ENCODE measurements at places on chromosomes 7 and 10.

- DNase-seq: no peak
Measured at GRCh38 chr10:112732277-112732921, 217.6 kb upstream of the TCF7L2 start.

GRCh38 chr7:91832493-91833045, 47.9 kb downstream of the MTERF1 start:
- DNase-seq: no peak

GRCh38 chr7:1144269-1144771, 15.7 kb downstream of the ZFAND2A start:
- peak; percentile 61 for DNase-seq

- DNase-seq: no peak
Measured at GRCh38 chr7:39637400-39637799, 14.0 kb downstream of the RALA start.

GRCh38 chr7:1100386-1100785, 12.5 kb downstream of the GPER1 start:
- DNase-seq: no peak

- peak; percentile 16 for DNase-seq
Measured at GRCh38 chr10:86327954-86328725, 38.5 kb downstream of the GRID1 start.

- no peak for DNase-seq
Measured at GRCh38 chr7:99453105-99453504, 12.9 kb downstream of the ATP5MF start.

DNA sequence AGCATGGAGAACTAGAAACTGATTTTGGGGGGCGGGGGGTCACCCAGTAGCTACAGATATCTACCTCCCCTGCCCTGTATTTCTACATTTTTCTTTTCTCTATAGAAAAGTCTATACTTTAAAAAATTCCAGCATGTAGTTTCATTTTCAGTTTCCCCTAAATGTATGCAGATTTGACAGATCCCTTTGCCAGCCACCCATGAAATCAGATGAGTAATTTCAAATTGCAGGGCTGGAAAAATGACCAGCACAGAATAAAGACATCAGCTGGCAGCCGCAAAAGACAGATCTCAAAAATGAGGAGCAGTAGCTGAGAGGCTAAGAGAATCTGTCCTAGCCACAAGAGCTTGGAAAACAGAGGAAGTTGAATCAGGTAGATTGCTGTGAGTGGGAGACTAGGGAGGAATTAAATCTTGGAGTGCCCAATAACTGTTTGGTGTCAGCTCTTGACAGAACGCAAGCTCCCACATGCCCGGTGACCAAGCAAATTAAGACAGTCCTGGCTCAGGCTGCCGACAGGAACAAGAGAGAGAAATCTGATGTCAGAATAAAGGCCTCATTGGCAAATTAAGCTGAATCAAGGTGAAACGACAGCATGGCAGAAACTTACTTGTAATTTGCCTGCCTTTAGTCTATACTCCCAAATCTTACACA, 24.5 kb downstream of the ADRB1 start:
- no peak for DNase-seq

DNA sequence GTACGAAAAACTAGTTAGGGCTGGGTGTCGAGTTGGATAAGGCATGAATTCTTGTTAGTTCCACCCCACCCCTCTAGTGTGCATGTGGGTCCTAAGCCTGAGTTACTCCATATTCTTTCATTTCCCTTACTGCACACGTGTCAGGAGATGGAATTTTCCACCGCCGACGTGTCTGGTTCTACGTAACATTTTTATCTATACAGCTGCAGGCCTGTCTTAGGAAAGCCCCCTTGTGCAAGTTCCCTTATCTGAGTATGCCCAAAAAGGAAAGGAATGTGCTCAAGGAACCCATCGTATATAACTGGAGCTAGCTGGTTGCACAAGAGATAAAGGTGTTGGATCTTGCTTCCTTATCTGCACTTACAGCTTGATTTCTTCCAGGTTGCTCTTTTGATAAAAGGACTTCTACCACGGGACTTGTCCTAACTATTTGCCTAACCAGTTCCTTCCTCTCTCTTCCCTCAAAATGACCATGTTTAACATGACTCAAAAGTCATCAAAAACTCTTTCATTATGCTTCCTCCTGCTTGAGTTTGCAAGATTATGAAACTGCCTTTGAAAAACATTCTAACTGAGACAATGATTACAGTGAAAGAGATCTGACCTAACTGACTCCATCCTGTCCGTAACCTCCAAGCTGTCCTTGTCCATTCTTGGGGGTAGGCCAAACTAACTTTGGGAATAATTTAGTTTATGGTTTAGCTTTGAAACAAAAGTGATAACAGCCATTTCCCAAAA, 181.4 kb downstream of the AKR1D1 start:
- no peak for DNase-seq

- peak; percentile 6 for DNase-seq
Measured at GRCh38 chr7:101538596-101539459, 90.3 kb downstream of the MYL10 start.

GRCh38 chr7:70376561-70377031, 755.3 kb upstream of the GALNT17 start:
- peak; percentile 17 for DNase-seq

DNA sequence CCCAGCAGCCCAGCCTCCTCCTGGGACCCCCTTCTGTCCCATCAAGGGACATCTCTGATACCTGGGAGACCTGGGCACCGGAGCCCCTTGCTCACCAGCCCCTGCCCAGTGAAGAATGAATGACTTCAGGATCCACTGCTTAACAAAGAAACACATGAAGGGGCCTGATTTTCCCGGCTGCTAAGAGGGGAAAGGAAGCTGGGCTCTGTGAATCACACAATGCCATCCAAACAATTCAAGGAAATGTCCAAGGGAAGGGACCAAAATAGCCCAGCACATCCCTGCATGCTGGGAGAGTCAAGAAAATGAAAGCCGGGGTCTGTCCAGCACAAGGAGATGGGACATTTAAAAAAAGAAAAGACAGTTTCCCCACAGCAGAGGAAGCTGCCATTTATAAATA, 128.7 kb upstream of the JCAD start:
- no peak for DNase-seq

DNA sequence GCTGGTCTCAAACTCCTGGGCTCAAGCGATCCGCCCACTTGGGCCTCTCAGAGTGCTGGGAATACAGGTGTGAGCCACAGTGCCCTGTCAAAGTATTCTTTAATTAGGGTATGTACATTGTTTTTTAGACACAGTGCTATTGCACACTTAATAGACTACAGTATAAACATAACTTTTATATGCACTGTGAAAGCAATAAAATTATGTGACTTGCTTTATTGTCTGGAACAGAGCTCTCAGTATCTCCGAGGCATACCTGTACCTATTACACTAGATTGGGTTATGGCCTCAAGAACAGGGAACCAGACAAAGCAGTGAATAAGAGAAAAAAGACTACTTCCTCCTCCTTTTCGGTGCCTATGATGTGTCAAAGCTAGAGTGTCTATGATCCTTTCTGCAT, 13.1 kb downstream of the ATOH7 start:
- no peak for DNase-seq

GRCh38 chr10:101817337-101818118, 716 bp downstream of the OGA start:
- DNase-seq: no peak

GRCh38 chr7:35253710-35254495, at the start of gene TBX20:
Gene TBX20 (minus strand): TSS chr7:35254100. CDS start chr7:35253620, 480 bp downstream.
- peak; percentile 14 for DNase-seq

- no peak for DNase-seq
Measured at GRCh38 chr7:104497379-104497967, 169.1 kb downstream of the LHFPL3 start.

DNA sequence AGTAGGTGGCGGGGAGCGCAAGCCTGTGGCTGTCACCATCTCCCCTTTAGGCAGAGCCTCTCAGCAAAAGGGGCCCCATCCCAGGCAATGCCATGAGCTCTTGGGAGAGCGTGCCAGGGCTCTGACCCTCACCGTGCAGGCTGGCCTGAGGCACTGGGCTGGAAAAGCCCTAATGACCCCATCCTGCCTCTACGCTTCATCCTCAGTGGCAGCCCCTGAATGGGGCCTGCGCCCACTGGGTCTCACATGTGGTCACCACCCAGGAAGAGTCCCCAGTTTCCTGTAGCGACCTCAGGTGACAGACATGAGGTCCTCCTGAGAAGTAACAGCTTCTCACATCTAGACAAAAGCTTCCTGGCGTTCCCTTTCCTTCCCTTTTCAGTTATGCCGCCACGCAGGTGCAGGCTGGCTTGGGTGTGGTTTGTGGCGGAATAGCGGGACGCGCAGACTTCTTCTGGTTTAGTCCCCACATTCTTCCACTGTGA, 59.2 kb downstream of the CLEC2L start:
- DNase-seq: no peak
